Effector memory CD4-positive, alpha-beta T cell (primary cell): ENCODE measurements at places on chromosomes 1 and 21.

- no peak for DNase-seq
These were observed 105.4 kb downstream of the PTPN14 start for GRCh38 chr1:214445831-214446614.

DNA sequence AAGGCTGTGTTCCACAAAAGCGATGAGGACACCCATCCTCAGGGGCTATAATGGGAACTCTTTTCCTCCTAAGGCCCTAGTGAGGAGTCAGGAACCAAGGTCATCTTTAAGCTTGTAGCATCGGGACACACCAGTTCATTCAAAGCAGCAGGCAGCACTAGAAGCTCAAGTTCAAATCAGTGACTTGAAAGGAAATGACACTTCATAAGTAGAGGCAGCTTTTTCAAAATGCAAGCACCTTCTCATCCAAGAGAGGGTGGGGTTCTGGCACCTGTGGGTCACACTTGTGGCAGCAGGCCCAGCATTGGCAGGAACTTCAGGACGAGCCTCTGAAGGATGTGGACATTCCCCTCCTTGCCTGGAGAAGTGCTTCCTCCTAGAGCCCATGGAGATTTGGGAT, 496.3 kb downstream of the KIF26B start:
- no peak for DNase-seq

GRCh38 chr21:29258626-29259338, 39.9 kb upstream of the BACH1 start:
- no peak for DNase-seq

DNA sequence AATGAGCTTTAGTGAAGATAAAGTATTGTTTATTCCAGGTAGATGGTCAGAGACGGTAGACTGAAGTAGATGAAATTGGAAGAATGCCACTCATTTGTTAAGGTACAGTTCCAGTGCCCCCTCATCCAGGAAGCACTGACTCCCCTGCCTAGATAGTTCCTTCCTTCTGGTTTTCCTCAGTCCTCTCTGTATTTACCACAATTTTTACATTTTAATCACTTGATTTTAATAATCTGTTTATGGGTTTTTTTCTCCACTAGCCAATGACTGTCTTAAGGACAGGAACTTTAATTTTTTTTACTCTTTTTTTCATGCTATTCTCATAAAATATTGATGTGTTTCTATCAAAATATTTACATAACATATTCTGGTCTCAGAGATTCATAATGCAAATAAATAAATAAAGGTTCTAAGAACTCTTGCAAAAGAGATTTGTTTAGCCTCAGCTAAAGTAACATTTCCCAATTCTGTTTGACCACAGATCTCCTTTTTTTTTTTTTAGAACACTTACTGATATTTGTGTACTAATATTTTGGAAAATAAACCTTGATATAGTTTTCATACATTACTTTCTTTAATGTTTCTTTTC, 651.6 kb downstream of the PLPP3 start:
- no peak for DNase-seq

DNA sequence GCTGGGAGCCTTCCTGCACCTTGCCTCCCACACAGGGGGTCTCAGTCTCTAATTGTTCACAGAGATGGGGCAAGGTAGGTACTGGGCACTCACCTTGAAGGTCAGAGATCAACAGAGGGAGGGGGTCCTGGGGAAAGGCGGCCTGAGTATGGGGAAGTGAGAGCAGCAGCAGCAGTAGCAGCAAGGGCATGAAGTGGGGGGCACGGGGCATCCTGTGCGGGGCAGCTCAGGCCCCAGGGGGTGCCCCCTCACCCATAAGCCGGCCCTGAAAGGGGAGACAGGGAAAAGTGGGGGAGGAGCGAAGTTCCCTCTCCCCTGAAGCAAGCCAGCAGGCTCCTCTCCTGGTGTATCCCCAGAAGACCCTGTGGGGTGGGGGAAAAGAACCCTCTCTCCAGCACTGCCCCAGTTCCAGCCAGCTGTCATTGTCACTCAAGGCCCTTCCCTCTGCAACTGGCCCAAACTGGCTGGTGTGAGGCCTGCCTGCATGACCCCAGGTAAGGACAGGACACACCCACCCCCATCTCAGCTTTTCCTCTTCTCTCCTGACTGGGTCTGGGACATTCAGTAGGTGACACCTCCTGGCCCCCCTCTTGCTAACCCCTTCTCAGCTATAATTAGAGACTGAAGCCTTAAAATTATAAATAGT, 3.9 kb downstream of the SEMA6C start:
- no peak for DNase-seq

DNA sequence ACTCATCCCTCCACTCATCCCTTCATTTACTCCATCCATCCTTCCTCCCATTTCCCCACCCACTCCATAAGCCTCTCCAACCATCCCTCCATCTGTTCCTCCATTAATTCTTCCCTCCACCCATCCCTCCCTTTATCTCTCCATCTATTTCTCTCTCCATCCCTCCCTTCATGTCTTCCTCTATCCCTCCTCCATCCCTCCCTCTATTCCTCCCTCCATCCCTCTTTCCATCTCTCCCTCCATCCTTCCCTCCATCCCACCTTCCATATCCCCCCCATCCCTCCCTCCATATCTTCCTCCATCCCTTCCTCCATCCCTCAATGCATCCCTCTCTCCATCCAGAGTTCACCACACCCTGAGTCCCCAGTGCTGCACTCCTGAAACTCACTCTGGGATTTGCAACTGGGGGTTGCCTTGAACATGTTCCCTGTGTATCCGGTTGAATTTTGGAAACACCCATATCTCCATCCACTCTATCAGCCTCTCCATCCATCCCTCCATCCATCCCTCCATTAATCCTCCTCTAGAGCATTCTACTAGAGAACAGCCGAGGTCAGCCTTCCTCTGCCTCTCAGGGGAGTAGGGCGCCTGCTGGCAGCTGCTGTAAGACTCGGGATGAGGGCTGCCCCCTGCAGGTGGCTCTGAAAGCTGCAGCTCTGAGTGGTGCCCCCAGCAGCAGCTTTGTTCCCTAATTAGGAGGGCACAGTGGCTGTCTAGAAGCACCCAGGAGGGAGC, 39.4 kb downstream of the ABCG1 start:
- DNase-seq = peak; percentile 71
